ENCODE measurements at places on chromosomes 11 and 22. TPM values are rescaled to one million over a fixed set of nuclear protein-coding genes. Genes with fewer than 3 reads are reported as not detected.

DNA sequence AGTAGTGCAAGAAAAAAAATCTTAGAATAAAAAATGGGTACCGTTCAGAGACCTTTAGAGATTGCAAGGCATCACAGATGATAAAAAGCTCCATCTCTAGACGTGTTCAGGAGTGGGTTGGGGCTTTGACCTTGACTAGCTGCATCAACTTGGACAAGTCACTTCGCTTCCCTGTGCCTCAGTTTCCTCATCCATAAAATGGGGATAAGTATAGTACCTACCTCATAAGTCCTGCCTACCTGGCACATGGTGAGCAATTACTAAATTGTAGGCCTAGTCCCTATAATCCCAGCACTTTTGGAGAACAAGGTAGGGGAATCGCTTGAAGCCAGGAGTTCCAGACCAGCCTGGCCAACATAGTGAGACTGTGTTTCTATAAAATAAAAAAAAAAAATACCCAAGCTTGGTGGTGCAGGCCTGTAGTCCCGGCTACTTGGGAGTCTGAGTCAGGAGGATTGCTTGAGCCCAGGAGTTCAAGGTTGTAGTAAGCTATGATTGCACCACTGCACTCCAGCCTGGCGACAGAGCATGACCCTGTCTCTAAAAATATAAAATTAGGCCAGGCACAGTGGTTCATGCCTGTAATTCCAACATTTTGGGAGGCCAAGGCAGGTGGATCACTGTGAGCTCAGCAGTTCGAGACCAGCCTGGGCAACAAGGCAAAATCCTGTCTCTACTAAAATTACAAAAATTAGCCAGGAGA lies 6.0 kb upstream of the F2 start:
- H3K4me1 ChIP-seq, result no peaks in the 10 kb centered on the region
- H3K27ac ChIP-seq, result no peak overlapping the region
- no peaks in the 10 kb centered on the region for H3K36me3 ChIP-seq
- no peak for DNase-seq
- no peaks in the 10 kb centered on the region for H3K27me3 ChIP-seq
- H3K4me3 ChIP-seq, result no peak overlapping the region

The C11orf97 gene
- total RNA-seq, result not detected

DNA sequence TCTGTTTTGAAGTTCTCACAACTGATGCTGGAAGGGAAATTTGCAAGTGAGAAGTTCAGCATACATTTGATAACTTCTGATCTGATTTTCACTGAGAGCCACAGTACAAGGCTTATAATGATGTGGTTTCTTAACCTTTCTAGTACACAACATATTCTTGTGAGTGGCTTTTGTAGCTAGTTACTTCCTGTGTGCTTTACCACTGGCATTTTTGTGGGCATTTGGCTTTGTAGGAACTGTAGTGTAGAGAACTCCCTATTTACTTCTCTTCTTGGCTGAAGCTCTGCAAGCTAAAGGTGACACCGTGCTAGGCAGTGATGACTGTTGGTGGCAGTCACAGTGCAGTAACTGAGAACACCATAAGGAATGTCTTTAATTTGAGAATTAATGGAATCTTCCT lies 14.9 kb downstream of the USP47 start:
- DNase-seq, result no peak
- no peaks in the 10 kb centered on the region for H3K36me3 ChIP-seq
- no peaks in the 10 kb centered on the region for H3K4me1 ChIP-seq
- H3K4me3 ChIP-seq, result no peak overlapping the region
- no peaks in the 10 kb centered on the region for H3K27me3 ChIP-seq

The RBMXL2 gene
- total RNA-seq, result not detected

The DNAJB13 gene
- total RNA-seq, result not detected

DNA sequence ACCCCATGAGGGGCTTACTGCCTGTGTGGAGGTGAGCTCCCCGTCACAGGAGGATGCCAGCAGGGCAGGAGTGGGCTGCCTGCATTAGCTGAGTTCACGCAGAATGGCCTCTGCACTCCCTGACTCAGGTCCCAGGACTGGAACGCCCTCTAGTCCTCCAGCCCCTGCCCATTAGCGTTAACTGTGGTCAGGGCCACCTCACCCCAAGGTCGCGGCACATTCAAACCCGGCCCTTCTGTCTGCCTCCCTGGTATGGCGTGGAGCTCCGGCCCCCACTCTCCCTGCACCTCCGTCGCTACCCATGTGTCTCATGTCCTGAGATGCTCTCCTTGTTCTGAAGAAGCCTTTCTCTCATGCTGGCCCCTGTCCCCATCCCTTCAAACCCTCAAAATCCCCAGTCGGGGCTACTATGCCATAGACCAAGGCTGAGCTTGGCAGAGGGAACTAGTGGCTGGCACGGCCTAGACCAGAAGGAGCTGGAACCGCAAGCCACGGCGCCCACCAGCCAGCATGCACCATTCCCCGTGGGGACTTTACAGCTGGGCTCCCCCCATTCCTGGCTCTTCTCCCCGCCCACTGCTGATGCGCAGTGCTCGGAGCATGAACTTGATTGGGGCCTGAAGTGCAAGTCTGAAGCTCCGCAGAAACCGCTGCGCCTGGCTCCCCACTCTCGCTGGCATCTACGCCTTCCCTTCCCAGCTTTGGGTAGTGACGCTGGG lies 79.5 kb upstream of the RTL6 start:
- no peak for DNase-seq
- H3K36me3 ChIP-seq, result no peaks in the 10 kb centered on the region
- no peak overlapping the region for H3K27ac ChIP-seq
- no peaks in the 10 kb centered on the region for H3K27me3 ChIP-seq
- H3K4me3 ChIP-seq, result no peak overlapping the region

DNA sequence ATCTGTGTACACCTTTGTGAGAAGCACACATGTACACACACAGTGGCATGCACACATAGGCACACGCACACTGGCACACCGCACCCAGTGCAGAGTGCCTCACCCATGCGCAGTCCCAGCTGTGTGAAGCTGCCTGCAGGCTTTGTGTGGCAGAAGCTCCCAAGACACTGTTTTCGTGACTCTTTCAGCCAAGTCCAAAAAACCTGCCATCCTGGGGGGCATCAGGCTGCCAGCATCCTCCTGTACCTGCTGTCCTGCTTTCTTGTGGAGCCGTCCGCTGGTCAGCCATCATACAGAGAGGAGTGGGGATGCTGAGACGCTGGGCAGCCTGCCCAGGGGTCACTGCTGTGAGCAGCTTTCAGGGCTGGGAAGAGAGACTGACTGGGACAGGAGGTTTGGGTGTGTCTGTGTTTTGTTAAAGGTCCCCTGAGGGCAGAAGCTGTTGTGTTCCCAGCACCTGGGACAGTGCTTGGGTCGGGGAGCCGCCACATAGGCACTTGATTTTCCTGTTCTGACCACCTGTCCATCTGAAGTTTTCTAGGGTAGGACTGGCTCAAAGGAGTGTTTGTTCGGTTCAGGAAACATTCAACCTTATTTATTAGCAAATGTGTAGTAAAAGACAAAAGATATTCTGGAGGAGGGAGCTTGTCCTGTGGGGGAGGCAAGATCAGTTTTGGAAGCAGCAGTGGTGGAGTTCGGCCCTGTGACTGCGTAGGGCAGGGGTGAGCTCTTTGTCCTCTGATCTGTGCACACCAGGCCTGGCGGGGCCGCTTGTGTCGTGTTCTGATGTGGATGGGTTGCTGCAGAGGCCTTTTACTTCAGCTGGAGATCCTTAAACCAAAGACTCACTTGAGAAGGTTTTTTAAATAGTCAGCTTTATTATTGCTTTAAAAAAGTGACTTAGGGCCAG lies 29.7 kb downstream of the AP2A2 start:
- H3K27me3 ChIP-seq, result no peaks in the 10 kb centered on the region
- peaks cover 23% of the 10 kb centered on the region for H3K4me1 ChIP-seq
- H3K4me3 ChIP-seq, result no peak overlapping the region
- DNase-seq, result no peak
- H3K27ac ChIP-seq, result peak overlapping the region; percentile 31

DNA sequence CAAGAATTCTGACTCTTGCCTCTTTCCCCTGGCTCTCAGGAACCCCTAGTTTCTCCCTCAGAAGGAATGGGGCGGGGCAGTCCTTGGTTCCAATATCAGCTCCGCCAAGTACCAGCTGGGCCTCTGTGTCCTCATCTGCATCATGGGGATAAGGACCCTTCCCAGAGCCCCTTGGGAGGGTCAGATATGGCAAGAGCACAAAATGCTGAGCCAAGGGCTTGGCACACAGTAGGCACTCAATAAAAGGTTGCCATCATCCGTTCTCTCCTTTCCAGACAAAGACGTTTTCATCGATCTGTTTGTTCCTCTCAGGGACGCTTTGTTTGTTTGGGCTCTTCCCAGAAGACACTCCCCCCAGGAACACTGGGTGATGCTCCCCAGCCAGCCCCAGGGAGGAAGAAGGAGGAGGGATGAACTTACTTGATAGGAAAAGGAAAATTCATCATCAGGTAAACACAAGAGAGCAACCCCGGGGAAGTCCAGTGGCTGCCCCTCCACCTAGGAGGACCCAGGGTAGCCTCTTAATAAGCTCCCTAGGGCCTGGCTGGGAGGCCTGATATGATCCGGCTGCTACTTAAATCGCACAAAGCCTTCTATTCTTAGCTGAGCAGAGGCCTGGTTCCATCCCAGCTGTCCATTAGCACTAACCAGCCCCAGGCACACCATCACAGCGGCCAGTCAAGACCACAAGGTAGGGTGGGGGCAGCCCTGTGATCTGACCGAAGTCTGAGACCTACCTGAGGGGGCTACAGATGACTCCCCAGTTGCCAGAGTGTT lies 19.6 kb downstream of the GDPD5 start:
- no peaks in the 10 kb centered on the region for H3K36me3 ChIP-seq
- DNase-seq, result no peak
- no peaks in the 10 kb centered on the region for H3K27me3 ChIP-seq
- no peak overlapping the region for H3K27ac ChIP-seq
- no peak overlapping the region for H3K4me3 ChIP-seq
- H3K4me1 ChIP-seq, result no peaks in the 10 kb centered on the region

DNA sequence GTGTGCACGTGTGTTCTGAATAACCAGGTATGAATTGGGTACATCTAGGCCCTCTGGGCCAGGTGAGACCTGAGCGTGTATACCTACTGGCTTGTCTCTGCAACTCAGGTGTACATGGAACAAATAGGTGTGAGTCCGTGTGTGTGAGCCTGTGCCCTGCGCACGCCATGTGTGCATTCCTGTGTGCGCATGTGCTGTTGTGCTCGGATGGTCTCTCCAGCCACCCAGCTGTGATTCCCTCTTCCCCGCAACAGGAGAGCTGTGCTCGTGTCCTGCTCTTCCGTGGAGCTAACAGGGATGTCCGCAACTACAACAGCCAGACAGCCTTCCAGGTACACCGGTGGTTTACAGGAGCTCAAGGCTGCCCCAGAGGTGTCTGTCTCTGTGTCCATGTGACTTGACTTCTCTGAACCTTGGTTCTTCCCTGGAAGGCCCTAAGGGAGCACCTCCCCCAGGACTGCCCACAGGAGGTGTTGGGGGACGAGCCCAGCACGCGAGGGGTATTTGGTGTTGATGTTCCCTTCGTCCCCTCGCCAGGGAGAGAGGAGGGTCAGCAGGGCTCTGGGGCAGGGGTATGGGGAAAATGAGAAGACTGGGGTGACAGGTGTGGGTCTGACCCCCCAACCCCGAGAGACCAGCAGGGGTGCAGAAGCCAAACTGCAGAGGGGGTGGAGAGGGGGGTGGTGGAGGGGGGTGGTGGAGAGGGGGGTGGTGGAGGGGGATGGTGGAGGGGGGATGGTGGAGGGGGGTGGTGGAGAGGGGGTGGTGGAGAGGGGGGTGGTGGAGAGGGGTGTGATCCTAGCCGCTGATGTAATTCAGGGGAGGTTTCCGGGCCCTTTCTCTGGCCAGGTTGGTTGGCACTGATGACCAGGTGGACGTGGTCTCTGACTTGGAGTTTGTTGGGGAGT lies 10.7 kb downstream of the SHANK3 start:
- peak; percentile 11 for DNase-seq
- H3K36me3 ChIP-seq, result no peaks in the 10 kb centered on the region
- H3K4me3 ChIP-seq, result no peak overlapping the region
- H3K27me3 ChIP-seq, result no peaks in the 10 kb centered on the region

DNA sequence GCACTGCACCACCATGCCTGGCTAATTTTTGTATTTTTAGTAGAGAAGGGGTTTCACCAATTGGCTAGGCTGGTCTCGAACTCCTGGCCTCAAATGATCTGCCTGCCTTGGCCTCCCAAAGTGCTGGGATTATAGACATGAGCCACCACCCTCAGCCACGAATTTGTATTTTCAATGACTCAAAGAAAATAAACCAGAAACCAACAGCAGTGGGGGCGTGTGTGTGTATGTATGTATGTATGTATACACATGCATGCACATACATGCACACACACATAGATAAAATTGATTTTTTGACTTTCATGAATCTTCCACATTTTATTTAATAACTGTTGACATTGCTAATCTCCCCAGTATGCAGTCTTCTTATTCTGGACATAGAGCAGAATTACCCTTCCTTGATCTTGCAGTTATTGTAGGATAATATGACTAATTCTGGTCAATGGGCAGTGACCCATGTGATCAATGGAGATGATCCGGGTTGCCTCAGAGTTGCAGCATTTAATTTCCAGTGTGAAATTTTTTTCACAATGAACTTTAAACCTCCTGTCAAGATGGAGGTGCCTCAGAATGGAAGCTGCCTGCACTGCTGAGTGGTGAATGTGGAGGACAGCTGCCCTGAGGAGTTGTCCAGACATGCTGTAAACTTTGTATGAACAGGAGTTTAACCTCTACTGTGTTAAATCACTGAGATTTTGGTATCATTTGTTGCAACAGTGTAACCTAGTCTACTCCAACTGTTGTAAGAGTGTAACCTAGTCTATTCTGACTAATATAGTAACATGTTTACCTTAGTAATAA lies 12.8 kb upstream of the PTPN5 start:
- H3K36me3 ChIP-seq, result no peaks in the 10 kb centered on the region
- peaks cover 69% of the 10 kb centered on the region for H3K27me3 ChIP-seq
- H3K4me3 ChIP-seq, result no peak overlapping the region

The CECR2 gene
- 67.8 TPM for total RNA-seq

- H3K4me3 ChIP-seq, result no peak overlapping the region
- H3K27ac ChIP-seq, result no peak overlapping the region
- H3K36me3 ChIP-seq, result no peaks in the 10 kb centered on the region
- DNase-seq, result no peak
Observed at GRCh38 chr22:42639541-42640241, 710 bp downstream of the ATP5MGL start.

DNA sequence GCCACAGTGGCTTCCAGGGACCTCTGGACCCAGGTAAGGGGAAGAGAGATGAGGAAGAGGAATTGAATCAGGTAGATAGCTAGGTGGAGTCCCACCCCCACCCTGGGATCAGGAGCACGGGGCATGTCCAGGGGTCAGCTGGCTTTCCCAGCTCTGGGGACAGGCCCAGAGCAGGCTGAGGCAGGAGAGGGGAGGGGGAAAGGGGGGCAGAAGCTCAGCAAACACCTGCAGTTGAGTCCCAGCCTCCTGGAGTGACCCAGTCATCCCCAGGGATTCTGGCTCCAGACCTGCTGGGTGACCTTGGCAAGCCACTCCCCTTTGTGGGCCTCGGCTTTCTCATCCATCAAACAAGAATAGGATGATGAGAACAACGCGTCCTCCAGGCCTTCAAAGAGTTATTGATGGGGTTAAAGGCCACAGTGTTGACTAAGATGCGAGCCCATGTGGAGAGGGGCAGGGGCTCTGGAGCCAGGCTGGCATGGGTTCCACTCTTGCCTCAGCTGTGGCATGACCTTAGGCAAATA lies 16.0 kb downstream of the STARD10 start:
- no peaks in the 10 kb centered on the region for H3K36me3 ChIP-seq
- peaks cover 25% of the 10 kb centered on the region for H3K27me3 ChIP-seq
- no peak overlapping the region for H3K4me3 ChIP-seq
- H3K4me1 ChIP-seq, result peaks cover 7% of the 10 kb centered on the region

Measured in neural progenitor cell (in vitro differentiated cells).